ENCODE measurements at places on chromosomes 16 and 17.
A peak's percentile ranks its signal among the peaks of the same experiment; 100 is the strongest.

- no peak for DNase-seq
Observed at GRCh38 chr17:30031214-30031869, 85.3 kb upstream of the NSRP1 start.

GRCh38 chr16:55825115-55825728 lies 7.7 kb downstream of the CES1 start:
- DNase-seq, result no peak

GRCh38 chr17:72386619-72387237 lies 265.9 kb downstream of the SOX9 start:
- DNase-seq, result no peak

DNA sequence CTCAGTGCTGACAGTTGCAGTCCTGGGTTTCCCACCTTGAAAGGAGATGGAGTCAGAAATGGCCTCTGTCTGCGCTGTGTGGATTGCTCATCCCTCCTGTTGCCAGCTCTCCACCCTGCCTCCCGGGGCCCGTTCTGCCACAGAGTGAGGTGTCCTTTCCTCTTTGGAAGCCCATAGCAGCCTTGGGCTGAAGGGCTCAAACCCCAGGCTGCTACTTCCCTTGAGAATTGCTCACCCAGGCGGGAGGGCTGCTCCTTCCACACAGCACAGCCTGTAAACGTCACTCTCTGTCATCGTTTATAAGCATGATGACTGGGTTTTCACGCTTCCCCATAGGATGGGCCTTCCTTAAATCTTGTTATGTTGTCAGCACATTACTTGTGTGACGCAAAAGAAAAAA lies 62.7 kb downstream of the FOXK2 start:
- DNase-seq, result no peak

GRCh38 chr16:77896415-77897128 lies 108.2 kb downstream of the VAT1L start:
- DNase-seq, result peak; percentile 56

DNA sequence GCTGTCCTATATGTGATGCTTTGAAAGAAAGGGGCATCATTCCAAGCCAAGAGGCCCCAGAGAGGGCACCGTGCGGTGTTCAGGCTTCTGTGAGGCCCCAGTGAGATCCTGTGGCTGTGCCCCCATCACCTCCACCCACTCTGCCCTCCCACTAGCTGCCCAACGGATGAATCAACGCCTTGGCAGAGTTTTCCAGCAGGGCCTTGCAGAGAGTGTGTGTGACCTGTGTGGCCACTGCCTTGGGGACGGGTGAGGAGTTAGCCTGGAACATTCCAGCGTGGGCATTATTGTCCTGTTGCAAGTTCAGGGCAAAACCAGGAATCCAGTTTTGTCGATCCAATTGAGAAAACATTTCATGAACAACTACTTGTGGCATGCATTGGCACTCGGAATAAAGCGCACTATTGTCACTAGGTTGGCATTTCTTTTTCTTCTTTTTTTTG lies 53.7 kb downstream of the SF3B3 start:
- no peak for DNase-seq

DNA sequence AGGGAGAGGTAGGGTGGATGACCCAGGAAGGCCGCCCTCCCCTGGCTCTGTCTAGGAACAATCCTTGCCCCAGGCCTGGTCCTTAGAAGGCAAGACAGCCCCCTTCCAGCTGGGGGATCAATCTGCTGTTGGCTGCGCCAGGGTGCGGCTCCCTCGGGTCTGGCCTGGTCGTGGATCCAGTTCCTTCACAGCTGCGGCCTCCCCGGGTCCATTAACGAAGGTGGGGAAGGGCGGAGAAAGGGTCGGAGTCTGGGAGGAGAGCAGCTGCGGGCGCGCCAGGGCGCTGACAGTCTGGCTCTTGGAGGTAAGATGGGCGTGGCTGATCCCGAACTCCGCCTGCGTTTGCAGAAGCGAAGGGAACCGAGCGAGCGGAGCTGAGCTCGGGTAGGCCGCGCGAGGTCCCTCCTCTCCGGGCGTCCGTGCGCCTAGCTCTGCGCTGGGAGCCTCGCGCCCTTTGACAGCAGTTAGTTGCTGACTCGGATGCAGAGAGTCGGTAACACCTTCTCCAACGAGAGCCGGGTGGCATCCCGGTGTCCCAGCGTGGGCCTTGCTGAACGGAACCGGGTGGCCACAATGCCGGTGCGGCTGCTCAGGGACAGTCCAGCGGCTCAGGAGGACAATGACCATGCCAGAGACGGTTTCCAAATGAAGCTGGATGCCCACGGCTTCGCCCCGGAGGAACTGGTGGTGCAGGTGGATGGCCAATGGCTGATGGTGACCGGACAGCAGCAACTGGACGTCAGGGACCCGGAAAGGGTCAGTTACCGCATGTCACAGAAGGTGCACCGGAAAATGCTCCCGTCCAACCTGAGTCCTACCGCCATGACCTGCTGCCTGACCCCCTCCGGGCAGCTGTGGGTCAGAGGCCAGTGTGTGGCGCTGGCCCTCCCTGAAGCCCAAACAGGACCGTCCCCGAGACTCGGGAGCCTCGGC lies at the start of gene HSPB9:
Gene HSPB9 (plus strand): TSS at position 434 of the 933 bp plus-strand sequence. CDS start 47 bp downstream, at position 481.
- DNase-seq, result peak; percentile 15

DNA sequence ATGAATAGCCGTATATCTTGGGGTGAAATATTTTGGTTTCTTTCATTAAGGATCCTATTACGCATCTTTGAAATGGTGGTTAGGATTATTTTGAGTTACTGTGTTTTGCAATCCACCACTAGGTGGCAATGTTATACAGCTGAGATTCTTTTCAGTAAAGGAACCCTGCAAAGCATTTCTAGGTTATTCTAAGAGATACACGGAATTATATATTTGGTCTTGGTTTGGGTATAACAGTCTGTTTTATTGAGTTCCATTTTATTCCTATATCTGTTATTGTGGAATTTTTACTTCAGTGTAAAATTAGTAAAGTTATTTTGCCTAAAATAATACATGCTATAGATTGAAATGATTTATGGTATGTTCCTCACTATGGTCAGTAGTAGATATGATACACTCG lies 62.9 kb upstream of the CPHXL start:
- DNase-seq, result no peak

GRCh38 chr17:72590882-72591281 lies 470.1 kb downstream of the SOX9 start:
- DNase-seq, result no peak

DNA sequence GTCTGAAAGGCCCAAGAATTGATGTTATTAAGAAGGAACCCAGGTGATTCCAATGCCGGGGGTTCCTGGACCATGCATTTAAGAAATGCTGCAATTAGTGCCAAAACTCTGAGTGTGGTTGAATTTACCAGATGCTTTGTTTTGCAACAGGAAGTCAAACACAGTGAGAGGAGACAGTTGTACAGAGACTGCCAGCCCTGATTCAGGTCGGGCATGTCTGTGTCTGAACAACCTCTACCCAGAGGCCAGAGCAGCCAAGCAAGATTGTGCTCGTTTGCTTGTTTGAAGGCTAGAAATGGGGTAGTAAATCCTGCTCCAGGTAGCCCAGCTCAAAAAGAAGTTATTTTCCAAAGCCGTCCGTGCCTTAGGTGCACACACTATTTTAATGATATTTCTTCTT lies 412.4 kb upstream of the ERCC4 start:
- no peak for DNase-seq

GRCh38 chr17:163514-164098 lies 17.8 kb downstream of the DOC2B start:
- no peak for DNase-seq

DNA sequence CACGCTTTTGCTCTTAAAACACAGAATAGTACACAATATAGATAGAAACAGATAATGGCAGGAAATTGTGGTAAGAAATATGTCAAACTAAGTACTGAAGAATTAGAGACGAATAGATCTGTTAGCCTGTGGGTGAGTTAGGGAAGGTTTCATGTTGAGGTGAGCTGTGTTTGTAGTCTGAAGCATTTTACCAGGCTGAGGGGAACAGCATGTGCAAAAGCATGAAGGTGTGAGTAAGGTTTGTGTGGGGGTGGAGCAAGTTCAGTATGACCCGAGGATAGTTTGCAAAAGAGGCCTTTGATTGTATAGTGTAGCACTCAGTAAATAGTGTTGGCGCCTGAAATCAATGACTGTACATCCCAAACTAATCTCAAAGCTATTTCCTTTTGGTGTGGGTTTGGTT lies 13.8 kb downstream of the IGSF6 start:
- no peak for DNase-seq

DNA sequence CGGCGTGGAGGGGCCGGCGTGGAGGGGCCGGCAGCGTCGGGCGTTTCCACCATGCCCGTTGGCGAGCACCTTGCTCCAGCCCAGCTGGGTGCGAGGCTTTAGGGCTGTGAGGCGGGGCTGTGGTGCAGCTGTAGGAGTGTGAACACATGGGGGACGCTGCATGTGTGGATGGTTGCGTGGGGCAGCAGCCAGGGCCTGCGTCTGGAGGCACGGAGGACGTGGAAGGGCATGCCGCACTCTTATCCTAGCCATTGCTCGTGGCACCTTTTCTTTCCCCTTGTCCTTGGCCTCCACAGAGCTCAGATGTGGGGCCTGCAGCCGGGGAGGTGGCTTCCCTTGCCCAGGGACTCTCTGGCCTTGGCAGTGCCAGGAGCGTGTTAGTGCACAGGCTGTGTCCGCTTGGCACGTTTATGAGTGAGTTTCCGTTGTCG lies 47.8 kb downstream of the PDPK1 start:
- DNase-seq, result no peak

DNA sequence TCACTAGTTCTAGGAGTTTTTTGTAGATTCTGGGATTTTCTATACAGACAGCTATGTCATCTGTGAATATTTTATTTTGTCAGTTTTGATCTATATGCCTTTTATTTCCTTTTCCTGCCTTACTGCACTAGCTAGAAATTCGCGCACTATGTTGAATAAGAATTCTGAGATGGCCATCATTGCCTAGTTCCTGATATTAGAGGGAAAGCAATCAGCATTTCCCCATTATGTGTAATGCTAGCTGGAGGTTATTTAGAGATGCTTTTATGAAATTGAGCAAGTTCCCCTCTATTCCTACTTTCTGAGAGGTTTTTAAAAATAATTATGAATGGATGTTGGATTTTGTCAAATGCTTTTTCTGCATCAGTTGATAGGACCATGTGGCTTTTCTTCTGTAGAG lies 23.8 kb downstream of the MPRIP start:
- DNase-seq, result no peak

DNA sequence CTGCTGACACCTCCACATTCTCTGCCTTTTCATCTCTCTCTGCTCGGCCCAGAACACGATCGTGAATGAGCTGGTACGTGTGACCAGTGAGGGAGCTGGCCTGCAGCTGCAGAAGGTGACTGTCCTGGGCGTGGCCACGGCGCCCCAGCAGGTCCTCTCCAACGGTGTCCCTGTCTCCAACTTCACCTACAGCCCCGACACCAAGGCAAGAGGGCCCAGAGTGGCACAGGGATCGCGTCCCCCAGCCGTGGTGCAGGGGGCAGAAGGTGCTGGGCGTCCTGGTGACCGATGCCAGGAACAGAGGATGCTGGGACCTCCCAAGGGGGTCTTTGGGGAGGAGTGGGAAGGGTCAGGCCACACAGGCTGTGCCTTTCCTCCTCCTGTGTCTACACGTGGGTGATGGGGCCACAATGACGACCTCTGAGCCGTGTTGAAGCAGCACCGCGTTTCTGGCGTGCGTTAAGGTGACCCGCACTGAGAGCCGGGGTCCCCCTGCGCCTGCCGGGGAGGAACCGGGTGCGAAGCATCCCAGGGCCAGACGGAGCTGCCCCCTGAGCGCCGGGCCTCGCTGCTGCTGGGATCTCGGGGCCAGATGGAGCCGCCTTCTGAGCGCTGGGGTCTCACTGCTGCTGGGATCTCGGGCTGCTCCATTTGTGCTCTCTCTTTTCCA lies 17.4 kb downstream of the GAA start:
- no peak for DNase-seq

- no peak for DNase-seq
Observed at GRCh38 chr17:51000835-51001638, 119.6 kb downstream of the SPAG9 start.

- no peak for DNase-seq
Observed at GRCh38 chr16:8812162-8812843, 14.7 kb downstream of the PMM2 start.

All from NCI-H187 (cell line).